ENCODE measurements at places on chromosomes 5 and 9.

- DNase-seq, result no peak
Observed at GRCh38 chr5:66365981-66366380, 221.9 kb downstream of the SREK1 start.

DNA sequence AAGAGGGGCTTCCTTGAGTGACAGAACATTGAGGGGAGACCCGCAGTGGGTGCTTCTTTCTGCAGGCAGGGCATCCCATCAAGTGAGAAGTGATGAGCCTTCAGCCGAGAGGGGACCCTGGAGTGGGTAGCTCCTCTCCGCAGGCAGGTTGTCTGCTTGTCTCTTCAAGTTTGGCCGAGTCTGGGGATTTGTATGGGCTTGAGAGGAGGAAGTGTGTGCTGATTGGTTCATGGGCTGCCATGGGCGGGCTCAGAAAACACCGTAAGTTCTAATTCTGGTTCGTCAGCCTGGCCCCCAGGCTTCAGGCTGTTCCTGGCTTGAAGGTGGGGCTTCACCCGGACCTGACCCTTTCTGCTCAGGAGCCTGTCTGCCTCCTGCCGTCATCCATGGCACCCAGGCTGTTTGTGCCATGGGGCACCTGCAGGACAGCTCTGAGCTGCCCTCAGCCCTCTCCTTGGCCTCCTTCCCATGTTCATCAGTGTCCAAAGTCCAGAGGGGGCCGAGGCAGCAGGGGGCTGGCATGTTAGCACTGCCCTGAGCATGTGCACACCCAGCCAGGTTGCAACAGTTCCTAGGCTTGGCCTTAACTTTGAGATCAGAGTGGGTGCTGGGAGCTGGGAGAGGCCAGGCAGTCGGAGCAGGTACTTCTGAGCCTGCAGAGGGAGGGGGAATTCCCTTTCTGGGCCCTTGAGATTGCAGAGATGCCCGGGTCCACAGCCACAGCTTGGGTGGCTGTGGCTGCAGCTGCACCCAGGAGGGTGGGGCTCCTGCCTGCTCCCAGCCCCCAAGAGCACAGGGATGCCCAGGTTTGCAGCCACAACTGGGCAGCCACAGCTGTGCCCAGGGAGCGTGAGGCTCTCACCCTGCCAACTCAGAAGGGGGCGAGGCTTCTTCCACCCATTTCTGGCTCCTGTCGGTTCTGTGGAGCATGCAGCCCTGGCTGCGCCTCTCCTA, 13.5 kb upstream of the DHFR start:
- peak; percentile 41 for DNase-seq

DNA sequence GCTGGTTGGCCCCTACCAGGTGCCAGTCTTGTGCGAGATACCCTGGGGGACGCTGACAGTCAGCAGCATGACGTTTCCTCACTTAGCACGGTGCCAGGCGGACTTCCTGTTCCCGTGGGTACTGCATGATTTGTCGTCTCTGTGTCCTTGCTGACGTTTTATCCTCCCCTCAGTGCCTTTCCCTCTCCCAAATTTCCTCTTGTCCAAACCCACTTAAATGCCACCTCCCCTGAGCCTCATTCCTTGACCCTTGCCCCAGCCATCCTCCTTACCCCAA, 60.6 kb upstream of the SAP30L start:
- DNase-seq, result no peak

GRCh38 chr9:99244344-99245260, 22.5 kb downstream of the SEC61B start:
- no peak for DNase-seq

DNA sequence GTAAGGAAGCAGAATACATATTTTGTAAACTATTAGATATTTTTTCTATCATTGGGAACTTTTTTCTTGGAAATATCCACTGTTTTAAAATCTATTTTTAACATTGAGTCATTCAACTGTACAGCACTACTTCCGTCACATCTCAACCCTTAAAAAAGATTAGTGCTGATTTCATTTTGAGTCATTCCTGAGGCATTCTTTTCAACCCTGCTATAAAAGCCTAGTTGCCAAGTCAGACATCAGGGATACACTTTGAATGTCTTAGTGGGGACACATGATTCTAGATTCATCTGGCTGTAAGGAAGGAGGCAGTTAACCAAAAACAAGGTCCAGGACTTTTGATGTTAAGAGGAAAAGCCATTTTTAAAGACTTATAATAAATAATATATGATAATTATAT, 160.9 kb downstream of the GIN1 start:
- no peak for DNase-seq

DNA sequence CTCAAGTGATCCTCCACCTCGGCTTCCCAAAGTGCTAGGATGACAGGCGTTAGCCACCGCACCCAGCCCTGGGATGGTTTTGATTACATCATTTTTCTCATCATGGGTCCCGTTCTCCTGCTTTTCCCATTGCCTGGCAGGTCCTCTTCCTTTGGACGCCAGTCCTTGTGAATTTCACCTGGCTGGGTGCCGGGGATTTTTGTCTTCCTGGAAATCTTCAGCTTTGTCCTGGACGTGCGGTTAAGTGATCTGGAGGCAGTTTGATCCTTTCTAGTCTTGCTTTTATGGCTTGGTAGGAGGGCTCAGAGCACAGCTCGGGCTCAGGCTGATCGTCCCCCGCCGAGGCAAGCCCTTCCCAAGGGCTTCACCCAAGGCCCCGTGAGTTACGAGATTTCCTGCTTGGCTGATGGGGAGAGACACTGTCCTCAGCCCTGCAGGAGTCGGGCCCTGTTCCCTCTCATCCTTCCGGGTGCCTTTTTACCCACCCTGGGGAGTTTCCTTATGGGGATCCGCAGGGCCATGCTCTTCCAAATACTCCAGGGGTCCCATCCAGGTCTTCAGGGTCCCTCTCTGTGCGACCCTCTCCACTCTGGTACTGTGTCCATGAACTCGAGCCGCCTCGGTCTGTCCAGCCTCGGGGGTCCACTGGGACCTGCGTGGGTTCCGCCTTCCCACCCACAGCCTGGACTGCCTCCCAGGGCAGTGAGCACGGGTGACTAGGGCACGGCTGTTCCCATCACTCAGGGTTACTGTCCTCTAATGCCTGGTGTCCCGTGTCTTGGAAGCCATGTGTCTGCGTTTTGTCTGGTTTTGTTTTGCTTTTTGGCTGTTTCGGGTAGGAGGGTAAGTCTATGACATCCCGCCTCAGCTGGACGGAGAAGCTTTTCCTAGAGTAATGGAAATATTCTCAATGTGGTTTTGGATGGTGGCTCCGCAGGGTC, 22.3 kb upstream of the EGFL7 start:
- DNase-seq, result no peak

- no peak for DNase-seq
Observed at GRCh38 chr5:60334281-60334713, 365.7 kb downstream of the DEPDC1B start.

DNA sequence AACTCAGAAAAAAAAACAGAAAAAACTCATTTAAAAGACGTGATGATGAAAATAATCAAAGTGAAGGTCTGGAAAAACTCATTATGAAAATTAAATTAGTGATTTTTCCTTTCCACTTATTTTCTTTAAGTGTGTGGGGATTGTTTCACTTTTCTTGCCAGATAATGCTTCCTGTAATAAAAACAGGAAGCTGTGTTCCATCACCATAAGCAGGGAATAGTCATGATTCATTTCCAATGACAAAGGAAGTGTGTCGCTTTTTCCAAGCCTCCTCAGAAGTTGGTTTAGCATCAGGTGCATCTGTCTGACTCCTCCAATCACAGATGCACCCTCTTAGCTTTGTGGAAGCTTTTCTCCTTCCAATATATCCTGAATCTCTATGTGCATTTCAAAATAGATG, 2068.7 kb downstream of the MAT2B start:
- no peak for DNase-seq
